ENCODE measurements at places on chromosomes 16 and 17.

DNA sequence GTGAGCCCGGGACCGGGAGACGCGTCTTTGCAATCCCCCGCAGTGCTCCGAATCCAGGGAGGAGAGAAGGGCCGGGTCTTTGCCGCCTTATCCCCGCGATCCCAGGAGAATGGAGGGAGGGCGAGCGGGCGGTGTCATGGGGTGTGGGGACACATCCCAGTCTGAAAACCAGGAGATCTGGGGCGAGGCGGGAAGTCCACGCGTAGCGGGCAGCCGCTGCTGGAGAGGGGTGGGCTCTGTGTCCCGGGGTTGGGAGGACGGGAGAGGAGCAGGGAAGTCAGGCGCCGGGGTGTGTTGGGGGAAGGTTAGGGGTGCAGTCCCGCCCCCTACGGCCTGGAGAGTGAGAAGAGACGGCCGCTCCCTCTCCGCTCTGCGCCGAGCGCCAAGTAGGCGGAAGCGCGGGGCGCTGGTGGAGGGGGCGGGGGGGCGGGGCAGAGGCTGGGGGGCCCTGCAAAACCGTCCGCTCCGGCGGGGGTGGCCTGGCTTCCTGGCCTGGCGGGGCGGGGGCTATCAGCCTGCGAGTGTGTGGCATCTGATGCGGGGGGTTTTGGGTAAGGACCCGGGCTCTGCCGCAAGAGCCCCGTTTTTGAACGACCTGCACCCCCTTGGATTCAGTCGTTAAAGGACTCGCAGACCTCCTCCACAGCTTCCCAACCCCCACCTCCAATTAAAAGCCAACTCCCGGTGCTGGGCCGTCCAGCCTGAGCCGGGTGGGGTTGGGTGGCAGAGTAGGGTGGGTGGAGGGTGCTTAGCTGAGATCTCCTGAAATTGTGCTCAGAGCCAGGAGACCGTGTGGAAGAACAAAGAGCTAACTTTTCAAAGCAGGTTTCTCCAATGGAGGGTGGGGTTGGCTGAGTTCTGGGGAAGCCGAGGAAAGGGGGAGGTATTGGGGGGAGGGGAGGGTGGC lies 654 bp downstream of the LASP1 start:
- DNase-seq, result peak; percentile 61

GRCh38 chr16:68287276-68288251 lies 23.2 kb downstream of the SLC7A6OS start:
- peak; percentile 50 for DNase-seq

DNA sequence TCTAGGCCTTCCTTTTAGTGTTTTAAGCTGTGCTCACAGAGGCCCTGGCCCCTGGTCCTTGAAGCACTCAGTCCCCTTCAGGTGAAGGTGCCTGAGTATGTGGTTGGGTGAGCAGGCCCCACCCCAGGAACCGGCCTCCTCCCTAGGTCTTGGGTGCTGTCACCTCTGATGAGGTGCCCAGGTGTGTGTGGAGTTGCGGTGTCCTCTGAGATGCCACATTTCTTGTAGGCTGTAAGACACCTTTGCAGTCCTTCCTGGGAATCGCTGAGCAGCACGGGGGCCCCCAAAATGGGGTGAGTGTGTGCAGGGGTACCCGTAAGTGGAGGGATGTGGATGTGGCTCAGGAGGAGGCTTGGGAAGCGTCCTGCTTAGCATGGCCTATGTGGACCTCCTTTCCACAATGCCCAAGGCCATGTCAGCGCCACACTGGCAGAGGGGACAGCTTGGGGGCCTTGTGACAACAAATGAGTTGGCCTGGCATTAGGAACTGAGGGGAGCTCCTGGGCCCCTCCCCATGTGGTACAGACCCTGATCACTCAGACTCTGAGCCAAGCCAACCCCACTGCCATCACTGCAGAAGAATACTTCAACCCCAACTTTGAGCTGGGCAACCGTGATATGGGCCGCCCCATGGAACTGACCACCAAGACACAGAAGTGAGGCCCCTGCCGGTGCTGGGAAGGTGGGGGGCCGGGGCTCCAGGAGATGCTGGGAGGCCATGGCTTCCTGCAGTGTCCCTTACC lies 11.2 kb downstream of the CORO6 start:
- no peak for DNase-seq

- no peak for DNase-seq
Measured at GRCh38 chr17:82001571-82002056, 21.1 kb downstream of the CENPX start.

DNA sequence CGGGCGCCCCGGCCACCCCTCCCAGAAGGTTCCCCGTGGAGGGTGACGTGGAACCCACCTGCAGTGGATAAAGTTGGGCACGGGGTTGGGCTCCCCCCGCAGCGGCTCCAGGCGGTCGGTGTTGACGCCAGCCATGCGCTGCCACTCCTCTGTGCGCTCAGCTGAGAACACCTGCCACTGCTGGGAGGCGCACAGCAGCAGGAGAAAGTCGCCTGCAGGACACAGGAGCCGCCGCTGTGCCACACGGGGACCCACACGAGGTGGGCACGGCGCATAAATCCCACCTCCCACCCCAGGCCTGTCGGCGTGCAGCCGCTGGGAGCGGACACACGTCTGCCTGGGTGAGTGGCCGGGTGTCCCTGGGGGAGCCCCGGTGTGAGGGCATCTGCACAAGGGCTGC lies 20.7 kb downstream of the CTU2 start:
- no peak for DNase-seq

- DNase-seq, result no peak
Measured at GRCh38 chr17:76085066-76085730, 6.2 kb downstream of the ZACN start.

DNA sequence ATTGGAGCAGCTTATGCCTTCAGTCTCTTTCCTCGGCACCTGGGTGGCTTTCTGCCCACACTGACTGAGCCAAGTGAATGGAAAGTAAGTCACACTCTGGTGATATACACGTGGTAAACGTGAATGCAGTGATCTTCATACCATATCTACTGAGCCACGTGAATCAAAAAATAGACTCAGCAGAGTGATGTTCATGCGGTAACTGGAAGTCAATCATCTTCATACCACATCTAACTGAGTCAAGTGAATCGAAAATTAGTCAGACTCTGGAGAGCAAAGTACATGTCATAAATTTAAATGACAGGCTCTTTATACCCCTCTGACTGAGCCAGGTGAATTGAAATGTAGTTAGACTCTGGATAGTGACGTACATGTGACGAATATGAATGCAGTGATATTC lies 47.1 kb upstream of the ARL4D start:
- no peak for DNase-seq

GRCh38 chr17:4167786-4168185 lies 24.8 kb downstream of the CYB5D2 start:
- no peak for DNase-seq

DNA sequence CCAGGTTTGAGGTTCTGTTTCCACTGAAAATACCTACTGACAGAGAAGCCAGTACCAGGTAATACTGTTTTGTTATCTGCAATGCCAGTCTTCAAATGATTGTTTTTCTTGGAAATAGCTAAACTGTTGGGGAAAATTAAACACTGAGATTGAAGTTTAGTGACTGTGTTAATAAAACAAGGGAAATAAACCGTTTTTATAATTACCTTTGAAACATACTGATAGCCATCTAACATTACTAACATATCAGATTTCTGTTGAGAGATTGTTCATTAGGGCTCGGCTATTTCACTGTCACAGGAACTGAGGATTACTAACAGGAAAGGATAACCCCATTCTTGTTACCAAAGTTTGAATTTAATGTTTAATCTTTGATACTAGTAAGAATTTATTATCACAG lies 42.1 kb downstream of the CYB5B start:
- no peak for DNase-seq

DNA sequence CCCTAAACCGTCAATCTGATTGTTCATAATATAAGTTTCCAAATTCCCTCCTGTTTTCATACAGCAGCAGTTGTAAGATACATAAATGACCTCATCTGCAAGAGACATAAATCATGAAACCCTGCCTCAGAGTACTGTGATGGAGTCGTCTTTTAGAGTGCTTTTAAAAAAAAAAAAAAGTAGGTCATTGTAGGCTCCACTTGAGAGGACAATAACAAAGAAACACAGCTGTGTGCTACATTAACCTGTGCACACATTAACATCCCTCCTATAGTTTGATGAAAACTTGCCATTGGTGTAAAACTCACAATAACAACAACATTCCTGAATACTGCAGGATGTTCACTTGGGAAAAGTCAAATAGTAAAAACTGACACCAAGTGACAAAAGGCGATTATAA lies 56.5 kb downstream of the XPO6 start:
- DNase-seq, result no peak

DNA sequence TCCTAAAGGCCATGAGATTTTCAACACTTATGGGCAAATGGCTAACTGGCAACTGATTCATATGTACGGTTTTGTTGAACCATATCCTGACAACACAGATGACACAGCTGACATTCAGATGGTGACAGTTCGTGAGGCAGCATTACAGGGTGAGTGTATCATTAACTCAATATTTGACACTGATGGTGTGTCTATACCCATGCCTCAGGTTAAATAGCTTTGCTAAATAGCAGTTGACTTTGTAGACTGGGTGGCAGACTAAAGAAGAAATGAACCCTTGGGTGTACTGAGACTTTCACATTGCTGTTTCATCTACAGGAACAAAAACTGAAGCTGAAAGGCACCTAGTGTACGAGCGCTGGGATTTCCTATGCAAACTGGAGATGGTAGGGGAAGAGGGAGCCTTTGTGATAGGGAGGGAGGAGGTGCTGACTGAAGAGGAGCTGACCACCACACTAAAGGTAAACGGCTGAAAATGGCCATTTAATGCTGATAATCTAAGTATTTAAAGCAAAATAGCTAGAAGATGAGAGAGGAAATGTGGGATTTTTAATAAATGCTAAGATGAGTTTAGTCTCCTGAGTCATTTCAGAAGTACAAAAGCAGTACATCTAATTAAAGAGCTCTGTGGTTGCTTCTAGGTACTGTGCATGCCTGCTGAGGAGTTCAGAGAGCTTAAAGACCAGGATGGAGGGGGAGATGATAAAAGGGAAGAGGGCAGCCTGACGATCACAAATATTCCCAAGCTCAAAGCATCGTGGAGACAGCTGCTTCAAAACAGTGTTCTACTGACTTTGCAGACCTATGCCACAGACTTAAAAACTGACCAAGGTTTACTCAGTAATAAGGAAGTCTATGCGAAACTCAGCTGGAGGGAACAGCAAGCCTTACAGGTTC lies 3.0 kb downstream of the SETD6 start:
- DNase-seq, result no peak

DNA sequence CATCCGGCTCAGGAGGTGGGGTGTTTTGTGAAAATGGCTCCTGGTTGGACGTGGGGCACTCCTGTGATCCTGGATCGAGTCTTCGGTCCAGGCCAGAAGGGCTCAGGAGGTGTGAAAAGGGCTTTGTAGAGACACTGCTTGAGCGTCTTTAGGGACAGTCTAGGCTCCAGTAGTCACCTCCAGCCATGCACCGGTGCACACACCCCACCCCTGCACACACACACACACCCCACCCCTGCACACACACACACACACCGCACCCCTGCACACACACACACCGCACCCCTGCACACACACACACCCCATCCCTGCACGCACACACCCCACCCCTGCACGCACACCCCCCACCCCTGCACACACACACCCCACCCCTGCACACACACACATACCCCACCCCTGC lies 19.1 kb downstream of the CHMP1A start:
- no peak for DNase-seq

- no peak for DNase-seq
Measured at GRCh38 chr17:42783062-42783790, 2.8 kb downstream of the WNK4 start.

- no peak for DNase-seq
Measured at GRCh38 chr17:62882284-62882683, 74.2 kb upstream of the MARCHF10 start.

GRCh38 chr17:59355702-59356325 lies 24.4 kb downstream of the YPEL2 start:
- no peak for DNase-seq

DNA sequence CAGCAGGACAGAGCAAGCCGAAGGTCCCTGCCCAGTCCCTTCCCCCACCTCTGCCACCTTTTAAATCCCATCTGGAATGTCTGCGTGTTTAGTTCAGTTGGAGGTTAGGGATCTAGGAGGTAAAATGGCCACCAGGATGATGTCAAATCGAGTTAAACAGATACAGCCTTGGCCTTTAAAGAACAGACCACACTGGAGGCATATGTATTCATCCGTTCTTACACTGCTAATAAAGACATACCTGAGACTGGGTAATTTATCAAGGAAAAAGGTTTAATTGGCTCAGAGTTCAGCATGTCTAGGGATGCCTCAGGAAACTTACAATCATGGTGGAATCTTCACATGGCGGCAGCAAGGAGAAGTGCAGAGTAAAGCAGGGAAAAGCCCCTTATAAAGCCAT lies 167.8 kb upstream of the CACNG5 start:
- no peak for DNase-seq

DNA sequence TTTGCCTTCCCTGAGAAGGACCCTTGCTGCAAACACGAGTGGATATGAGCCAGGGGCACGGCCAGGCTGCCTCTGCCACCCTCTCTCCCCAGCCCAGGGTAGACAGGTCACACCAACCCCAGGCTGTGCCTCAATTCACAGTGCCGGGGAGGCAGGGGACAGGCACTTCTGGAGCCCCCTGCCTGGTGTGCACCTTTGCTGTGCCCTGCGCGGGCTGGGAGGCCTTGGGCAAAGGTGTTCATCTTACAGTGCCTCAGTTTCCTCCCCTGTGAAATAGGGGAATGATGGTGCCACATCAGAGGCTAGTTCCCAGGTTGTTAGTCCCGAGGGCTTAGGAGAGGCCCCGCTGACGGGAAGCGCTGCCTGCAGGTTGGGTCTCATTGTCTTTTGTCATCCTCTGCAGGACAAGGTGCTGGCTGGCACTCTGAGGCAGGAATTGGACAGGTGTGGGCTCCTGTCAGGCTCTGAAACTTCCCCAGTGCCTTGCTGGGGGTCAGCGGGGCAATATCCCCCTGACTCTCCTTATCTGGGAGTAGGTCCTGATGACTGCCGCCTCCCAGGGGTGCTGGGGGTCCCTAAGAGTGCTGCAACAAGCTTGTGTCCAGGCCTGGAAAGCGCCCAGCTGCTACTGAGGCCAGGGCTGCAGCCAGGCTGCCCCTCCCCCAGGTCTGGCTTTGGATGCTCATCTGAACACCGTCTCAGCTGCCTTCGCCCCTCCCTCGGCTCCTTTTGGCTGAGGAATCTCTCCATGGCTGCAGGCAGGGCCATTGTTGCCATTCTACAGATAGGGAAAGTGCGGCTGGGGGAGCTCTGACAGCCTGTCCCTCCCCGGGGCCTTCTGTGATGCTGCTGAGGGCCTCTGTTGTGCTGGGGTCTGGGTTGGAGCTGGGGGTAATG lies 3.1 kb downstream of the PRSS21 start:
- no peak for DNase-seq

DNA sequence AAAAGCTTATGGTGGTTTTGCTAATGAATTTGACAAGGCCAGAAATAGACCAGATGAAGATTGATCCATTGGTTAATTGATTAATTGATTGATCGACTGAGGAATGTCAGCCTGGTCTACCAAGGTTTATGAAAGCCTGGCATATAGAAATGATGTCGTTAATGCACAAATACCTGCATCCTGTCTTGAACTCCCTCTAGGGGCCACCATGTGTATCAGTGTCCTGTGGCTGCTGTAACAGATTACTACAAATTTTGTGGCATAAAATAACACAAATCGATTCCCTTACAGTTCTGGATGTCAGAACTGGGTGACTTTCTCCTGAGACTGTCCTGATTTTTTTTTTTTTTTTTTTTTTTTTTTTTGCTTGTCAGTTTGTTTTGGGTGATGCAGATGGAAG lies 553.2 kb downstream of the MAF start:
- DNase-seq, result peak; percentile 18
